ENCODE measurements at places on chromosomes 4 and X.

DNA sequence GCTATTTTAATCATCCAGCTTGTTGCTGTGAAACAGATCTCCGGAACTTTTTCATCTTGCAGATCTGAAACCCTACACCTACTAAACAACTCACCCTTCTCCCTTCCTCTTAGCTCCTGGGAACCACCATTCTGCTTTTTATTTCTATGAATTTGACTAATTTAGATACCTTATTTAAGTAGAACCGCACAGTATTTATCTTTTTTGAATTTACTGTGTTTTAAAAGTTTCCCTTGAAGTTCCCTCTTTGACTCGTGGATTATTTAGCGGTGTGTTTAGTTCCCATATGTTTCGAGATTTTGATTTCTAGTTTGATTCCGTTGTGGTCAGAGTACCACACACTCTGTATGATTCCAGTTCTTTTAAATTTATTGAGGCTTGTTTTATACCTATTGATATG is 44.6 kb downstream of the EIF2S3 start:
- no peak for DNase-seq

GRCh38 chr4:103303011-103303410 is 104.9 kb upstream of the CENPE start:
- DNase-seq = no peak

DNA sequence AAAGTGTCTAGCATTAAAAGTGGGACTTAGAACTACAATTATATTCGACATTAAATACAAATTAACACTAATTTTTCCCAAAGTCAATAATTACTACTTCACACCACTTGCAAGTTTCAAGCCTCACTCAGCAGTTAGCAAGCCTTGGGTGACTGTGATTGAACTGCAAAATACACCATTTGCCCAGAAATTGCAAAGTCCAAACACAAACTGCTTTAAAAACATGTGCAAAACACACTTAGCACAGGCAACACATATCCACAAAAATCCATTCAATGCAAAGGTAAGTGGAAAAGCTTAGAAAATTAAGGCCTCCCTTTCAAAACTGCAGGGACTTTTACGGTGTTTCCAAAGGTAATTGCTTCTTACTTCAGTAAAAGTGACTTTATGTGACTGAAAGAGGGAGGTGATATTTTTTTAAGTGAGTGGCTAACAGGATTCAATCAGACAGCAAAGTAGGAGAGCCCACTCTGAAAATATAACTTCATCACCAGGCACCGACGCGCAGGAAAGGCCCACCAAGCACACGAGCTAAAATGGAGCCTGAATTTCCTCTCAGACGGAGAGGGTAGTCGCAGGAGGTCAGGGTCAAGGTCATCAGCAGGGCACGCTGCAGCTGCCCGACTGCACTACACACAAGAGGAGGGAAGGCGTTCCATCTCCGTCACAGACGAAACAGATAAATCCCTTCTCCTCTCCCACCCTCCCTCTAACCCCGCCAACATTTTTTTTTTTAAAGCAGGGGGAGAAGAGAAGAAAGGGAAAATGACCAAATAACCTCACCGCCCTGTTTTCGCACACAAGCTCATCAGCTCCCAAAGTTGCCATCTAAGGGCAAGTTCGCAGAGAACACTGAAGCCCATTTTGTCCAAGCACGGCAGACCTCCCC is 3.1 kb downstream of the ZNF827 start:
- no peak for DNase-seq

GRCh38 chr4:138553001-138553845 is 311.1 kb upstream of the SLC7A11 start:
- DNase-seq = no peak

DNA sequence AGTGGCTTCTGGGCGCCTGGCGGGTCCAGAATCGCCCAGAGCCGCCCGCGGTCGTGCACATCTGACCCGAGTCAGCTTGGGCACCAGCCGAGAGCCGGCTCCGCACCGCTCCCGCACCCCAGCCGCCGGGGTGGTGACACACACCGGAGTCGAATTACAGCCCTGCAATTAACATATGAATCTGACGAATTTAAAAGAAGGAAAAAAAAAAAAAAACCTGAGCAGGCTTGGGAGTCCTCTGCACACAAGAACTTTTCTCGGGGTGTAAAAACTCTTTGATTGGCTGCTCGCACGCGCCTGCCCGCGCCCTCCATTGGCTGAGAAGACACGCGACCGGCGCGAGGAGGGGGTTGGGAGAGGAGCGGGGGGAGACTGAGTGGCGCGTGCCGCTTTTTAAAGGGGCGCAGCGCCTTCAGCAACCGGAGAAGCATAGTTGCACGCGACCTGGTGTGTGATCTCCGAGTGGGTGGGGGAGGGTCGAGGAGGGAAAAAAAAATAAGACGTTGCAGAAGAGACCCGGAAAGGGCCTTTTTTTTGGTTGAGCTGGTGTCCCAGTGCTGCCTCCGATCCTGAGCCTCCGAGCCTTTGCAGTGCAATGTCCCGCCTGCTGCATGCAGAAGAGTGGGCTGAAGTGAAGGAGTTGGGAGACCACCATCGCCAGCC is at the start of gene ATOH1:
Gene ATOH1, plus strand, starts transcription at position 422 of the 663 bp plus-strand sequence. Its CDS starts 174 bp downstream, at position 596.
- no peak for DNase-seq

GRCh38 chrX:53940180-53940579 is 104.1 kb downstream of the PHF8 start:
- no peak for DNase-seq

- no peak for DNase-seq
These were observed 6.0 kb upstream of the TIMP1 start for GRCh38 chrX:47576021-47576898.

- DNase-seq = no peak
These were observed 317.1 kb downstream of the CBLL2 start for GRCh38 chrX:22589845-22590244.

GRCh38 chrX:2521092-2521926 is 20.5 kb upstream of the DHRSX start:
- no peak for DNase-seq

- no peak for DNase-seq
These were observed 98.9 kb downstream of the ARHGAP6 start for GRCh38 chrX:11566789-11567188.

DNA sequence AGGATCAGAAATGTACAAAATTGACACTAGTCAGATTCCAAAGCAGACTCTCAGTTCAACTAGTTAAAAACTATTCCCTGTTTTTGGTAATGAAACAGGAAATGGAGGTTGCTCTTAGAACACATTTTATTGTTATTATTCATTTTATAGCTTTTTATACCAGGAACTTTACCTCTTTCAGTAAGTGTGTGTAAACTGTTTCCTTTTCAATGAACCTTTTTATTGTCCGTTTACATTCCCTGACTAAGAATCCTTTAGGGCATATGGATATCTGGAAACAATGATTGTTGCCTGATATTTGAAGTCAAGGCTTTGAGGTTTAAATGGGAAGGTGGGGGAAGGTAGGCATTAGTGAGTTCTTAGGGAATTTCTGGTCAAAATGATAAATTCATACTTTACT is 1511.4 kb downstream of the ADGRL3 start:
- DNase-seq = no peak

GRCh38 chrX:136417806-136418205 is 69.9 kb upstream of the BRS3 start:
- DNase-seq = no peak

DNA sequence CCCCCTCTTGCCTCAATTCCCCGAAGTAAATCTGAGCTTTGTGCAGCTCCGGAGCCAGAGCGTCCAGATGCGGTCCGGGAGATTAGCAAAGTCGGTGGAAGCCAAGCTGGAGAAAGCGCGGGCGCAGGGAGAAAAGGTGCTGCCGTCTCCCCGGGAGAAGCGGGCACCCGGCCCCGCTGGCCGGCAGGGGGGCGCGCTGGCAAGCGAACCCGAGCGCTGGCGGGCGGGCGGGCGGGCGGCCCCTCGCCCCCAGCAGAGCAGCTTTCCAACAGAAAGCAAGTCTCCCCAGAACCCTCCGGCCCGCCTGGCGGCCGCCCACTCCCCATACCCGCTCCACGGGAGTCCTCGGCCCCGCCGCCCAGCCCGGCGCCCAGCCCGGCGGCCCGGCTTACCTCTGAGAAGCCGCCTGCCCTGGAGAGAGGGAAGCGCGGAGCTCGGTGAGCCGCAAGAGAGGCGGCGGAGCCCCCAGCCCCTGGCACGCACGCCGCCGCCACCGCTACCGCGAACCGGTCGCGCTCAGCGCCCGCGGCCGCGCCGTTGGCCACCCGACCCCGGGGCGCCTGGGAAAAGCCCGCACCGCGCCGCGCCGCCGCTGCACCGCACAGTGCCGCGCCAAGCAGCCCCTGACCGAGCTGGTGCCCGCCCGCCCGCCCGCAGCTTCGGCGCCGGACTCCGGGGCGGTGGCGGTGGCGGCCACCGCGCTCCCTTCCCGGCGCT is 529 bp upstream of the CITED1 start:
- no peak for DNase-seq

DNA sequence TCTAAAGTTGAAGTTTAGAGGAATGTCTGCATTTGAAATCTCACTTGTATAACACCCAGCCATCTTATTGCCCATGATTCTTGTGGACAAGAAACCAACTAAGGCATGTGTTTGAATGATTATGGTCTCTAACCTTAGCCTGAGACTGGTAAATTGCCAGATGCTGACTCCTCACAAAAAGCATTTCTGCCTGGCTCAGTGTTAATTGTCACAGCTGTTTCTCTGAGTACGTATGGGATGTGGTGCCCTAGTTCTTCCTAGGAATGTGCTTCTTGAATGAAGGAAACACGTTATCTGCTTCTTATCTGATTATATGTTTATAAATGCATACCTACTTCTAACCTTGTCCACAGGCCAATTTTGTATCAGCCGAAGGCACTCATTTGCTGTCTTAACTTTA is 63.1 kb upstream of the NDP start:
- DNase-seq = no peak

GRCh38 chr4:140134746-140135425 is 19.1 kb downstream of the MAML3 start:
- DNase-seq = no peak

DNA sequence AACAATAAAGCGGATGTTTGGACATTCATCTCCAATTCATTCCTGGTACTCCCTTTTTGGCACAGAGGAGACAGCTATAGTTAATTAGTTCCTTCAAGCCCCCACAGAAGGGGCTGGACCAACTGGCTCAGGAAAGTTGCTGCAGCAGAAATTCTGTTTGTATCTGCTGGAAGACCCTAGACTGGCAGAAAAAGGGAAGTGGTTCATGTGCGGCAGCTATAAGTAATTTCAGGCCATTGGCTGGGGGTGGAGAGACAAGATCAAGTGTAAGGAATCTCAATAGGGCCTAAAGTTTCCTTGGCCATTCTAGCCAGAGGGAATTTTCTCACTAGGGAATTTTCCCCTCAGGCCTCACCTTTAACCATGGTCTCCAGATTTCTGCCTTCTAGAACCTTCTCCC is 89.9 kb upstream of the DHX15 start:
- no peak for DNase-seq

- no peak for DNase-seq
These were observed 120.2 kb upstream of the GK2 start for GRCh38 chr4:79528241-79528706.

GRCh38 chr4:165506849-165507248 is 128.0 kb downstream of the CPE start:
- no peak for DNase-seq

DNA sequence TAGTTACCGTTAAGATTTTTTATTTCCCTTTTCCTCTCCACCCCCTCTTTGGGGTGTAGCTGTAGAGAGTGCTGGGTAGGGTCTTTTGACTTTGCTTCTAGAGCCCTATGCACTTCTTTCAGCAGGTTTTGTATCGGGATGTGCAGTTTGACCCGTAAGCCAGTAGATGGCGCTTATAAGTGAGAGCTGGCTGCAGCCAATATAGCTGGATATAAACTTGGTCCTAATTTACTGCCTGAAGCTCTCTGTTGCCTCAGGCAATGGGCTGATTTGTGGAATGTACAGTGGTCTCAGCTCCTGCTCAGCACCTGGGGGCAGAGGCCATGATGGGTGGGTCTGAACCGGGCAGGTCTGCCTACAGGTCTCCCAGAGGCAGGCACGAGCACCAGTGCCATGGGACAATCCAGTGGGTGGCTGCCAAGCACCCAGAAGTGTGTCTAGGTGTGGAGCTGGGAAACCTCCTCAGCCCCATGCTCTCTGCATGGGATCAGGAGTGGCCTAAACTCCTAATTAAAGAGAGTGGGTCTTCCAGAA is 146.5 kb downstream of the SPANXN1 start:
- no peak for DNase-seq

DNA sequence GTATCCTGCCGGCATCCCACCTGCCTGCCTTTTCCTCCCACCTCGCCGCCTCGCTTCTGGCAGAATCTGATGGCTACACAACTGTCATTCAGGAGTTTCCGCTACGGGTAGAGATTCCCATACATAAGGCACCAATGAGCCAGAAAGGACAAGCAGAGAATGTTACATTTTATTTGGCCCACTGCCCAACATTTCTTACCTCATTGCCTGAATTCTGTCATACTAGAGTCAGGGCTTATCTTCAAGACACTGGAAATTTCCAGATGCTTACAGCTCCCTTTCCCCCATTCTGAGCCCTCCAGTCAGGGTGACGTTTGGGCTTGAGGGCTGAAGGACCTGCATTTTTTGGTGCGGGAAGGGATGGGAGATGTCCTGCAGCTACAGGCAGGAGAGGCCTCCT is 113.0 kb downstream of the NHS start:
- no peak for DNase-seq

GRCh38 chr4:183554346-183554686 is 49.5 kb downstream of the ING2 start:
- DNase-seq = no peak
